ENCODE measurements at places on chromosomes 1 and 21.

- peak; percentile 59 for DNase-seq
These were observed 646.3 kb downstream of the KIF26B start for GRCh38 chr1:245800901-245801605.

DNA sequence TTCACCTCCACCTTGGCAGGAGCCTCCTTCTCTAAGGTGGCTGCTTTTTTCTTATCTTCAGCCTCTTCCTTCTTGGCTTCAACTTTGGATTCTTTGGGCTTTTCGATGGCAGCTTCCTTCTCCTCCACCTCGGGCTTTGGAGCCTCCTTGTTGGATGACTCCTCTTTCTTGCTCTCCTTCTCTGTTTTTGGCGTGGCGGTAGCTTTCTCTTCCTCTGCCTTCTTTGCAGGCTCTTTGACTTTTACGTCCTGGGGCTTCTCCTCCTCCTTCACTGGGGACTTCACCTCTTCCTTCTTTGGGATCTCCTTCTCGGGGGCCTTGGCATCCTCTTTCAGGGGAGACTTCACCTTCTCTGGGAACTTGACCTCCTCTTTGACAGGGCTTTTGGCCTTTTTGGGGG lies 13.9 kb upstream of the CD2 start:
- DNase-seq: no peak

DNA sequence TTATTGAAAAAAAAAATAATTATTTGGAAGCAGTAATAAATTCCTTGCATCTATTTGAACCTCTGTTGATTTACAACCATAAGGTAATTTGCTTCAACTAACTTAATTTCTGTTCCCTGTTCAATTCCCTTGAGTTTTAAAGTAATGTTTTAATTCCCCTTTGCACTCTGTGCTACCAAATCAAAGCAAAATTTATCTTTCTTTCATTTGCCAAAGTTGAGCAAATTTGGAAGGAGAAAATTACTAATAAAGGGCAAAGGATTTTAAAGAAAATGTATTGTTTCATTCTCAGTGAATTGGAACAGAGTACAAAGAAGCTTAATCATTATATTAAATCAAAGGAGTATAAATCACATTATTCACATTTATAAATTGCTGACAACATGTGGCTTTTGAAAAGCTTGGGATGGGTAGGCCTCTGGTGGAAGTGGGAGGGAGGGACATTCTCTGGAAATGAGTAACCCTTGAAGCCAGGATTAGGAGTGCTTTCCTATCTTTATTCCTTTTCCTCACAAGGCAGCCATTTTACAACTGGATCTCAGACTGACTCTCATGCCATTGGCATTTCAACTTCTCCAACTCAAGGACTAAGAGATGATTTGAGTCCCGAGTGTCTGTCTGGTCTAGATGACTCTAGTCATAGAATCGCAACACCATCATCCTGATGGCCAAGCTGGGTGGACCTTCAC lies 331.6 kb upstream of the DUSP10 start:
- DNase-seq: peak; percentile 73

DNA sequence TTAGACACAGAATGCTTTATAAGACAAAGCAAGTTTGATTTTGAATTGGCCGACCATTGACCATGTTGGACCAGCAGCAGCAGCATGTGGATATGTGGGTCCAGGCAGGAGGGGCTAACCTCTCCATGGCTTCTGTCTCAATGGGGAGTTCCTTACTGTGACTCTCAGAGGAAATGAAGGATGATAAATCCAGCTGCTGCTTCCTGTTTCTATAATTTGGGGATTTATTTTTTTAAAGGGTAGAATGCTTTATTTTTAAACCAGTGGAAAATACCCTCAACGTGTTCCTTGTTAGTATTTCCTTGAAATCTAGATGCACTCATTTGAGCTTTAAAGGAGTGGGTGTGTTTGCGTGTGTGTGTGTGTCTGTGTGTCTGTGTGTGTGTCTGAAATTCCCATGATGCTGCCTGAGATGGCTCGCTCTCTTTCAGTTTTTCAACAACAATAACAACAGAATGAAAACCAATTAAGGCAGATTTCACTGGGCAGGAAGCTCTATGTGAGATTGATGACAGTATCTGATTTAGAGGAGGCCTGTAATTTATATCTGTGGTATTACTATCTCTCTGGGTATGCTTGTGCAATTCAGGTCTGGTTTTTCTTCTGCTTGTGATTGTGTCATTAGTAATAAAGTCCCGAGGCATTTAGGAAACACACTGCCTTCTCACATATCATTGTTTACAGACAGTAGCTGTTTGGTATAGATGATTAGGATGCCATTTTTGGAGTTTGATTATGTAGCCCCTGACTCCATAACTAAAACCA lies 86.1 kb upstream of the ZNF326 start:
- DNase-seq: peak; percentile 59

DNA sequence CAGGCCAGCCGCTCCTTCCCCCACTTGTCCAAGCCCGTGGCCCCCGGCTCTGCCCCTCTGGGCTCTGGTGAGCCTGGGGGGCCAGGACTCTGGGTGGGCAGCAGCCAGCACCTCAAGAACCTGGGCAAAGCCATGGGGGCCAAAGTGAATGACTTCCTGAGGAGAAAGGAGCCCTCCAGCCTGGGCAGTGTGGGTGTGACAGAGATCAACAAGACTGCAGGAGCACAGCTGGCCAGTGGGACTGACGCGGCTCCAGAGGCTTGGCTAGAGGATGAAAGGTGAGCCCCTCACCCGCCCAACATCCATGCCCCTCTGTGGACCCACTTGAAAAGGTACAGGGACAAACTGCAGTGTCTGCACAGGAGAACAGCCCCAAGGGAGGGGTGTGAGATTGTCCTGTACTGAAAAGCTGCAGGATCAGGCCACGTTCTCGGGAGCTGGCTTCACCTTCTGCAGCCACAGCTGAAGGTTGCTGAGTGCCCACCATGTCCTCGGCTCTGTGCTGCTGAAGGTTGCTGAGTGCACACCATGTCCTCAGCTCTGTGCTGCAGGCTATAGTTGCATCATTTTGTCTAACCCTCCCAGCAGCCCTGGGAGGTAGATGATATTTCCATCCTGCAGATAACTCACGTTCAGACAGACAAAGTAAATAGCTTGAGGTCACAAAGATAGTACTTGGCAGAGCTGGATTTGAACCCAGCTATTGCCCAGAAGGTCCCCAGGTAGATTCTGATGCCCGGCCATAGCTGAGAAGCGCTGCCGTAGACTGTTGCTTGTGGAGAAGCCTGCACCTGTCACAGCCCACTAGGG lies 618 bp downstream of the C1orf226 start:
- no peak for DNase-seq

- no peak for DNase-seq
These were observed 360.0 kb downstream of the NPHP4 start for GRCh38 chr1:5632224-5632623.

GRCh38 chr21:41865002-41865777 lies 14.0 kb downstream of the PRDM15 start:
- no peak for DNase-seq

DNA sequence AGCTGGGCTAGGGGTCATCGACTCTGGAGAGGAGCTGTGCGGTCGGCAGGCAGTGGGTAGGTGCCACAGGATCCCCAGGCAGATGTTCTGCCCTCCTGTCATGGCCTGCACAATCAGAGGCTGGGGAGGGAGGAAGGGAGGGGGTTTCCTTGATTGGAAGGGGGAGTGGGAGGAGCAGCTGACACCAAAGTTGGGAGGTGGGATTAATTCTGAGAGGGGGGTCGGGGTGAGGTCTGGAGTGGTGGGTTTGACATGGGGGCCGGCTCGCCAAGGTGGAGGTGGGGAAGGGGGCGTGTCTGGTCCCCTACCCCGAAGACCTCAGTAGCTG lies 651 bp upstream of the HPCA start:
- no peak for DNase-seq

DNA sequence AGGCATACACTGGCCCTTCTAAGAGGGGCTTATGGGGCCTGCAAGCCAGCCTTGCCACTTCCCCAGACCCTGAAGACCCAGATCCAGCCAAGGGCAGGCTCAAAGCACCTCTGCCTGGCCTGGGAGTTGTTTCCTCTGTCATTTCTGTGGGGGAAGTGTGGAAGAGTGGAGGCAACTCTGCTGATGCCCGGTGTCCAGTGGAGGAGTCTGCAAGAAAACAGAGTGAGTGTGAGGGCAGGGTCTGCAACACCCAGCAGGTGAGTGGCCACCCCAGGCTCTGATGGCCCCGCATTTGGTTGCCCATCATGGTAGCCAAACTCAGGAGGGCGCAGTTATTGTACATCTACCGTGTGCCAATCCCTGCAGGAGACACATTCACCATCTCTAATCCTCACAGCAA lies 8.4 kb downstream of the CLEC20A start:
- DNase-seq: no peak

All from AG09309 (cell line).